ENCODE measurements at places on chromosomes 3 and 15. TPM values are rescaled to one million over a fixed set of nuclear protein-coding genes. Genes with fewer than 3 reads are reported as not detected.

DNA sequence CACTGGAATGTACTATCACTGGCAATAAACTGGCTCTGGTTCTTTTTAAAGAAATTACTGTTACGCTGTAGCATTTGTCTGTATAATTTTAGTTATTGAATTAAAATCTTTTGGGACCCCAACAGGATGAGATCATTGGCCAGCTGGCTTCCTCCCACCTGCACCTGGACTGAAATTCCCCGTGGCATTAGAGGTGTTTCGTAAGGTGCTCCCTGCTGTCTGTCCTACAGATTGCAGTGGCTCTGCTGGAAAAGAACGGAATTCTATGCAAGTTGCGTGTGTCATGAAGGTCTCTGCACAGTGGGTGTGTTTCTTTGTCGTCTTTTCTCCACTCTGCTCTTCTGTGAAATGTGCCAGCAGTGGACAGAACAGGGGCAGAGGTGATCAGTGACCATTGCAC, 383.4 kb downstream of the PTPRG start:
- DNase-seq, result no peak

DNA sequence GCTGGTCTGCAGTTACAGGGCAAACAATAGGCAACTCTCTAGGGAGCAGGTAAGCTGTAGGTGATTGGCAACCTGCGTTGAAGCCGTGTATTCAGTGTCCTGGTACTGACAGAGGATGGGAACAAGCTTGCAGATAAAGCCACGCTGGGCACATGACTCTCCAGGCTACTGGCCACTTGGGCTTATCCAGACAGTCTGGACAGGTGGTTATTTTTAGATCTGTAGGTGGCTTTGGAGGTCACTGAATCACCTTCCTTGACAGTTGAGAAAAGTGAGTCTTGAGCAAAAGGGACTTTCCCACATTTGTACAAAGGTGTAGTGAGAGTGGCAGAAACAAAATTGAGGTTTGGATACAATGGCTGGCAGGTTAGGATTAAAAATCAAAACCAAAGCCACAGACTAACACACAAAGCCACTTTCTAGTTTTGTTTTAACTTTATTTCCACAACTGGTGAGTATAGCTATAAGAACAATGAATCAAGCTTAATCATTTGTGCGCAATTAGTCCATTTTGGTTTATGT, 22.3 kb upstream of the IL1RAP start:
- no peak for DNase-seq

The SLC27A2 gene
- total RNA-seq, result 0.33 TPM

- no peak for DNase-seq
These were observed 621.7 kb upstream of the AGTR1 start for GRCh38 chr3:148075771-148076716.

- DNase-seq, result no peak
These were observed 11.5 kb downstream of the MUC4 start for GRCh38 chr3:195800240-195800639.

The ETV5 gene
- 26.0 TPM for total RNA-seq

All from posterior vena cava (tissue), 2 donors.